A549 treated with Mapracorat at 1 μM for 4 hours (cell line): ENCODE measurements at places on chromosomes 3 and 15. TPM values are rescaled to one million over a fixed set of nuclear protein-coding genes. Genes with fewer than 3 reads are reported as not detected.

Gene ZNF717
- total RNA-seq, result 2.3 to 2.9 TPM (median 2.5 TPM) in 5 replicates

Gene NDN
- 0.08 to 0.13 TPM in 2 of 5 replicates, not detected in the others for total RNA-seq

Gene PCOLCE2
- total RNA-seq, result 24.9 to 36.3 TPM (median 30.3 TPM) in 5 replicates

Gene ZFYVE19
- total RNA-seq, result 13.9 to 19.2 TPM (median 17.3 TPM) in 5 replicates

Gene IGSF10
- total RNA-seq, result 0.28 to 0.57 TPM (median 0.35 TPM) in 5 replicates
